ENCODE measurements at places on chromosomes 6 and 20.

- DNase-seq: no peak
Observed at GRCh38 chr20:58153121-58153520, 75.3 kb downstream of the ANKRD60 start.

DNA sequence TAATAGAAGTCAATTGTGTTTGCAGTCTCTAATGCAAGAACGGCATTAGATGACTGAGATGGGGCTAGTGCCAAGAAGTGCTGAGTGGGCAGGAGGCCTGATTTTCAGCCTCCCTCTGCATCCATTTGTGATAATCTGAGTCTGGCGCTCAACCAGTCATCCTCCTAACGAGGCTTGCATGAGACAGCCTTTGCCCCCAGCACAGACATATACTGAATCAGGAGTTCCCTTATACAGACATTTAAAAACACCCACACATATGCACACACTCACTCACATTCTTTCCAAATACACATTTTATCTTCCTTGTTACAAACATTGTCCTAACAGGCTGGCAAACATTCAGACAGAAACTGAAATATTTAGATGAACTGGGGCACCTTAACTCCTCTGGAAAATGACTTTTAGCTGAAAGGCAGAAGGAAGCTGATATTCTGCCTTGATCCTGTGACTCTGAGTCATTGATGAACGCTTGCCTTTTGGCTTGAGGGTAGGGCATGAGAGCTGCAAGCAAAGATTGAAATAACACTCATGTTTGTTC is 562.3 kb downstream of the DHX35 start:
- DNase-seq: no peak

GRCh38 chr20:47741669-47742608 is 43.3 kb downstream of the SULF2 start:
- no peak for DNase-seq

DNA sequence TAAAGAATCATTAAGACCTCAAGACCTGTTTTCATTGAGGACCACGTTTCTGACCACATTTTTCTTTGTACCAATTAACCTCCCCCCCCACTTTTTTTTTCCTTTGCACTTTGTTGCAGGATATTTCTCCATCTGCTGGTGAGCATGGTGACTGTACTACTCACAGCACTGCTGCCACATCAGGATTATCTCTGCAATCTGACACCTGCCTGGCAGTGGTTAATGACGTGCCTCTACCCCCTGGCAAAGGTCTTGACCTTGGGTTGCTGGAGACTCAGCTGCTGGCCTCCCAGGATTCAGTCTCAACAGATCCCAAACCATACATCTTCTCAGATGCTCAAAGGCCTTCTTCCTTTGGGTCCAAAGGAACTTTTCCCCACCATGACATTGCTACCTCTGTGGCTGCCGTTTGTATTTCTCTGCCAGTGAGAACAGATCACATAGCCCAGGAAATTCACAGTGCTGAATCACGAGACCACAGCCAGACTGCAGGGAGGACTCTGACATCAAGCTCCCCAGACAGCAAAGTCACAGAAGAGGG is 46.6 kb upstream of the EDN3 start:
- peak; percentile 5 for DNase-seq

DNA sequence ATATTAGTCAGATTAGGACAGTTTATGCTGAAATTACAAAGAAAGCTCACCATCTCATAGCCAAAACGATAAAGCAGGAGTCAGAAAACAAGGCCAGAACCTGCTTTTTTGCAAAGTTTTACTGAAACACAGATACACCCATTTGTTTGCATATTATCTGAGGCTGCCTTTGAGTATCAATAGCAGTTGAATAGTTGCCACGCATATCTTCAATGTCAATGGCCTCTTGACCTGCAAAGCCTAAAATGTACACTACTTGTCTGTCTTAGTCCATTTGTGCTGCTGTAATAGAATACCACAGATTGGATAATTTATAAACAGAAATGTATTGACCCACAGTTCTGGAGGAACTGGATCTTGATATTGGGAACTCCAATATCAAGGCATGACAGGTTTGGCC is 94.1 kb upstream of the NT5E start:
- DNase-seq: no peak

GRCh38 chr20:51236421-51236820 is 213.5 kb upstream of the KCNG1 start:
- no peak for DNase-seq

- no peak for DNase-seq
Observed at GRCh38 chr6:150252714-150253444, 110.0 kb downstream of the PPP1R14C start.

DNA sequence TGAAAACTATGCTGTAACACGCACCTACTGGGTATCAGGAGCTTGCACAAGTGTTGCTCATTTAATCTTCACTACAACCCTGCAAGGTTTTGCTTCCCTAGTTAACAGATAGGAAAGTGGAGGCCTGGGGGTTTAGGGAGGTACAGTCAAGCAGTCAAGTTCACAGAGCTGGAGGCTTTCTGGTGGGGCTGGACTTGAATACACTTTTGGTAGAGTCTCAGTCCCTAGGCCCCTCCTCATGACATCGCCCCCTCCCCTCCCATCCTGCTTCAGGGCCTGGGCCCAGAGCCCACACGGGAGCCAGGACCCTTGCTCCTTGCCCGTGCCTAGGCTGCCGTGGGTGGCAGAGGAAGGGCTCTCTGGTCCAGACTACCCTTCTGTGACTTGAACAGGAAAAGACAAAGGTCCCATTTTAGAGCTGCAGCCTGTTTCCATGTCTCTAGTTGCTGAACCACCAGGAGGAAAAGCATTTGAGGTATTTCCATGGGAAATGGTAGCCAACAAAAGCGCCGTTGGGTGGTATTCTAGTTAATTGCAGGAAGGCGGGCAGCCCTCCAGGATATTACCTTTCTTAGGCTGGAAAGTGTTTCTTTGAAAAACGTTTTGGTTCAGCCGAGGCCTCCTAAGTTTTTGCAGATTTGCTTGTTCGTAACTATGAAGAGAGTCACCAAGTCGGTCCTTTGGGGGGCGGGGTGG is 84.9 kb downstream of the CDC5L start:
- no peak for DNase-seq

GRCh38 chr6:93252930-93253329 is 166.4 kb downstream of the EPHA7 start:
- no peak for DNase-seq

DNA sequence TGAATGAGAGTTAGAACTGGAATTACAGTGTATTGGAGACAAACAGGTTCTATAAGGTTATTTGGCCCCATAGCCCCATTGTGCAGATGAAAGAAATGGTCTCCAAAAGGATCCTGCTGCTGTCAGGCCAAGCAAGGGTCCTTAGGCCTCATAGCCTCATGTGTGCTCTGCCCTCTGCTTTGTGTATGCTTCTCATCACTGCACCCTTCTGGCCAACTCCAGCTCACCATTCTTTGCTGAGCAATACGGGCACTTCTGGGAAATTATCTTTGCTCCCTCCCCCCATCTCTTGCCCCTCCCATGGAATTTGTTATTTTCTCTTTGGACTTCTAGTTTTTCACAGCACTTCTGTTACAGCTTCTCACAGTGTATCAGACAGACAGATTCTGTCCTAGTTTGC is 298.8 kb downstream of the FOXA2 start:
- DNase-seq: no peak

DNA sequence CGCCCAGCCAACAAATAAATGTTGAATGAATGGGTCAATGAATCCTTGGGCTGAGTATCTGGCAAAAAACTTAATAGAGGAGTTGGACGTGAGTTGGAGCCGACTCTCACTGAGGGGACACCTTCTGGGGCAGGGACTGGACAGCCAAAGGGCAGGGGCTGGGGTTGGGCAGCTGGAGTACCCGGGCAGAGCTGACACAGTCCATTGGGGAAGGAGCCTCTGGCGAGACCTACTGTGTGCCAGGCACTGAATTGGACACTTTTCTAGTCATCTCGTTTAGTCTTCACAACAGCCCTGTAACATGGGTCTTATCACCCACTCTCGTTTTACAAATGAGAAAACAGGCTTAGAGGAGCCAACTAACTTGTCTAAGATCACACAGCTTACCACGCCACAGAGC is 4.7 kb upstream of the MAPK13 start:
- DNase-seq: no peak

GRCh38 chr20:59809630-59810448 is 123.6 kb downstream of the SYCP2 start:
- no peak for DNase-seq

DNA sequence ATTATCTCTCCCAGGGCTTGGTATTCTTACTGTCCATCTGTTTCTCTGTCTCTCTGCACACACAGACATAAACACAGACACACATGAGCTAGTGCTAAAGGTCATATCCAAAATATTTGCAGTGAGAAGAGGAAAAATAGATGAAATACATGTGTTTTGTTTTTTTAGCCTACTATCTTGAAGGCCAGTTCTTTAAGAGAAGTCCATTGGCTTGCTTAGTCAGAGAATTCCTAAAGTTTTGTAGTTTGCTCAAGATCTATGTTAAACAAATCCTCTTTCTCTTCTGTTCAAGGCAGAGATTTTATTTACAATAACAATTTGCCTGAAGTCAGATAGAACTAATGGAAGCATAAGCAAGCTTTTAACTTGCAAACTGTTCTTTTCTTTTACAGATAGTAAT is 120.0 kb upstream of the AKIRIN2 start:
- DNase-seq: no peak

GRCh38 chr6:158910484-158911440 is 89.2 kb downstream of the RSPH3 start:
- DNase-seq: no peak

GRCh38 chr6:137099689-137100403 is 55.1 kb upstream of the IL20RA start:
- no peak for DNase-seq

DNA sequence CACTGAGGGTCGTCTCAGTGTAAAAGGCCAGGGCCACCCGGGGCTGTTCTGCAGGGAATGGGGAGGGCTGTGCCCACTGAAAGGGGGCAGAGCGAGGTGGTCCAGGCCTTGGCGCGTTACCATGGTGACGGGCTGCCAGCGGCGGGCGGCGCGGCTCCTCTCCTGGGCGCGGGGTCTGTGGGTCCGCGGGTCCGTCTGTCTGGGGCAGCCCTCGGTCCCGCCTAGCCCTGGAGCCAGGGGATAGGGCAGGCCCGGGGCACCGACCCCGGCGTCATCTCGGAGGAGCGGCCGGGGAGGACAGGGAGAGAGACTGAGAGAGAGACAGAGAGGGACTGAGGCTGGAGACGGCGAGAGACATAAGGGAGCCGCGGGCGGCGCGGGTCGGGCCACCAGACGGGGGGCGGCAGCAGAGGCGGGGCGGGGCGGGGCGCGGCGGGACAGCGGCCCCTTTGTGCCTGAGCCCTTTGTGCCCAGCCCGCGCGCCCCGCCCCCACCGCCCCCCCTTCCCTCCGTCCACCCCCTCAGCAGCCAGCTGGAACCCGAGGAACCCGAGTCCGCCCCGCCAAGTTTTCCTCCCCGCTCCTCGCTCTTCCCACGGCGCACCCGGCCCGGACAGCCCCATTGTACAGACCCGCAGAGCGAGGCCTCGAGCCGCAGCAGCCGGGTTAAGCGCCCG is at the start of gene KIAA1755:
Gene KIAA1755, minus strand, starts transcription at position 358 of the 676 bp plus-strand sequence. Its CDS starts 235 bp downstream, at position 123.
- no peak for DNase-seq

- no peak for DNase-seq
Observed at GRCh38 chr20:24789877-24790276, 159.2 kb upstream of the CST7 start.

GRCh38 chr20:62511915-62512610 is 36.3 kb upstream of the GATA5 start:
- DNase-seq: no peak

DNA sequence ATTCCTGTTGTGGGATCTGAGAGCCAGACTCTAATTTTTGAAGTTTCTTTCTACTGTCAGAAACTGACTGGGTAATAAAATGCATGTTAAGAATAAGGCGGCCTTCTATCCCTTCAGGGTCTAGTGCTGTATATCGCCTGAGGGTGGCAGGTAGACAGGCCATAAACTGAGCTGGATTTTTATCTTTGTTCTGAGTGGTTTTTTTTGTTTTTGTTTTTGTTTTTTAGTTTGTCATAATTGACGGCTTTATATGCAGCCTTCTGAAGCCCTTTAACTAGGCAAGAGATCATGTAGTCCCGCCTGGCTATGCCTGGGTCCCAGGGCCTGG is 747.7 kb upstream of the ADGRB3 start:
- DNase-seq: no peak

DNA sequence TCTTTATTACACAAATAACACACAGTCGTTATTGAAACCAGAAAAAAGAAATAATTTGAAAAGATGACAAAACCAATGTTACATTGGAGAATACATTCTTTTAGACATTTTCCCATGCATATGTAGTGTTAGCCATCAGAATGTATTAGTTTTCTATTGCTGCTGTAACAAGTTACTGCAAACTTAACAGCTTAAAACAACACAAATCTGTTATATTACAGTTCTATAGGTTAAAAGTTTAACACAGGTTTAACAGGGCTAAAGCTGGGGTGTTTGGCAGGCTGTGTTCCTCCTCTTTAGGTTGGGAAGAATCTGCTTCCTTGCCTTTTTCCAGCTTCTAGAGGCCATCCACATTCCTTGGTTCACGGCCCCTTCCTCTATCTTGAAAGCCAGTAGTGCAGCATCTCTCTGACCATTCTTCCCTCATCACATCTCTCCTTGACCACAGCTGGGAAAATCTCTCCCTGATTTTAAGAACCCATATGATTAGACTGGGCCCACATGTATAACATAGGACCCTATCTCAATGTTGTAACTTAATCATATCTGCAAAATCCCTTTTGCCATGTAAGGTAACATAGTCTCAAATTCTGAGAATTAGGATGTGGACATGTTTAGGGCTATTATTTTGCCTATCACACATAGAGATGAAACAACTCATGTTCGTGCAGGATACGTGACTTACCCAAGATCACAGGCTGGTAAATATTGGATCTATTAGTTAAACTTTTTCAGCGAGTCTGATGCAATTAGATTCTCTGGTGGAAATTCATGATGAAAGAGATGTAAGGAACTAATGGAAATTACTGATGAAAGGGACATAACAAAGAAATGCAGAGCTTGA is 145.4 kb upstream of the TMEM170B start:
- DNase-seq: no peak

DNA sequence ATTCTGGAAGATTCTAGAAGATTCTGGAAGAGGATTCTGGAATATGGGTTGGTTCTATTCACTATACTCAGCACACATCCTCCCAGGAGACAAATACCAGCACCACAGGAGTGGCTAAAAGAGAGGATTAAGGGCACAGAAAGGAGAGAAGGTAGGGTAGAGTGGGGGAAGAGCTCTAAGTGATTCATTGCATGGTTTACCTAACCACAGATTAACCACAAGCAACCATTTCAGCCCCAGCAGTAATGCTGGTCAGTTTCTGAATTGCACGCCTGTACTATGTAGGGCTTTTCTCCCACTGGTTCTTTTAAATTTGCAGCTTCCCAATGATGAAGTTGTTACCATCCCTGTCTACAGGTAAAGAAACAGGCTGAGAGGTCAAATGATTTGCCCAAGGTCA is 192.7 kb upstream of the PMEPA1 start:
- no peak for DNase-seq

GRCh38 chr6:64310214-64310613 is 674.6 kb downstream of the PHF3 start:
- no peak for DNase-seq

DNA sequence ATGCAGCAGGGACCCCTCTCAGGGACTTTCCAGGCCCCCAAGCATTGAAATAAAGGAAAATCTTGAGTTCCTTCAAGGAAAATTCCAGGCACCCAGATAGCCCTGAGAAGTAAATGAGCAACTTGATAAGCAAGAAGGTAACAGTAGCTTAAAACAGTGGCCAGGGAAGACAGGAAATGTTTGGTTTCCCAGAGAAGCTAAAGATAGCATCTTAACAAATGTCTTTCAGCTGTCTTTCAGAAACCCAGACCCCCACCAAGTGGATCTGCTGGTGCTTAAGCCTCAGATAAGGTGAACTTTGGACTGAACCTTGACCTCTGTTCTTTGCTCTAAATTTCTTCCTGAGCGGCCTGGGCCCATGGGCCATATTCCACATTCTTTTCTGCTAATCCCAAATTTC is 117.8 kb upstream of the CST7 start:
- no peak for DNase-seq

GRCh38 chr20:62804627-62805154 is at the start of gene OGFR:
OGFR (plus strand) TSS chr20:62804835; CDS start chr20:62804860, 25 bp downstream.
- peak; percentile 67 for DNase-seq

All from effector CD4-positive, alpha-beta T cell (primary cell).